ENCODE measurements at places on chromosomes 5 and 9.

DNA sequence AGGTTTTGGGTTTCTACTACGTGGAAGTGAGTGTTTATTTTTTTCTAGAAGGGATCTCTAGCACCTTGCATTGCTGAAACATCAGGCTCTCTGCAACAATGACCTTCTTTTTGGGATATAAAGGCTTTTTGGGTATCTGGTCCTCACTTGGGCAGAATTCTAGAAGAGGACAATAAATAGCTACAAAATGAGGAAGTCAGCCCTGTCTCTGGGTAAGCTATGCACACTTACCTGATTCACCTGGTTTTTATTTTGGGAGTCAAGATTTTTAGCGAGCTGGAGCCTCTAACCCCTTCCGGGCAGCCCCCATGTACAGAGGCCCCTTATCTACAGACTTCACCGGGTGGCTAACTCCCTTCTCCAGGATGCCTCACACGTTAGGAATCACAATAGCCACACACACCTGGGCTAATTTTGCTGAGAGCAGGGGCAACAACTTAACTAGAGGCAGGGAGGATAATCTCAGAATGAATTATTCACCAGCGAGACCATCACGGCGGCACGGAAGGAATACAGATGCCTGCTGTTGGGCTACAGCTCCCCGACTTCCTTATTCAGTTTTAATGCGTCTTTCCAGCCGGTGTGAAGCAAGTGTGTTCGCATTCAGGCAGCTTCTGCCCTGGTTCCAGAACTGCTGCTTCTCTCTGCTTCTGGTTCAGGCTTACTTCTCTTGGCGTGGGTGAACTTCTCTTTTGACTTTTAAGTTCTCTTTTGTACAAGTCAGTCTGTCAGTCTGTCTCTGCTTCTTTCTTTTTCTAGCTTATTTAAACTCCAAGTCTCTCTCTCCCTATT, 341.0 kb upstream of the PANK3 start:
- no peak for DNase-seq

GRCh38 chr5:175246242-175246888, 197.6 kb downstream of the DRD1 start:
- DNase-seq, result no peak

- no peak for DNase-seq
These were observed 20.1 kb upstream of the FAT2 start for GRCh38 chr5:151611127-151611775.

DNA sequence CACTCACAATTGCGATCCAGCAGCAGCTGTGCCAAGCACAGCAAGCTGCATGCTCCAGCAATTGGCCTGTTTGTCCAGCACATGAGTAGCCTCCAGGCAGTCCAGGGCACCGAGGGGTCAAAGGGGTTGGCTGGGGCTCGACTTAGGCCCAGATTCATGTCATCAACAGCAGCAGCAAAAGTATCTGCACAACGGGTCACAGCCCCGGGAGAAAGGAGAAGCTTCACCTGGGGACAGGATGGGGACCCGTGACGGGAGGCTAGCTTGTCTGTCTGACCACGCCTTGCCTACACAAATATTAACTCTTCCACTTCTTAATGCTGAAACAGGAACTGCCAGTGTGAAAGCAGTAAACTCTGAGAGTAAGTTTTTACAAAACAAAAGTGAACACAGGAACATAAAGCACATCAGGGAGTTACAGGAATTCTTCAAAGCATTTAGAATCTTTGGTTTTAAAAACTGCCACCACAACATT, 191.2 kb downstream of the PIK3R1 start:
- DNase-seq, result no peak

- DNase-seq, result no peak
These were observed at the start of gene ZDHHC11 for GRCh38 chr5:850511-851006. Gene ZDHHC11 (minus strand): TSS chr5:850986. CDS start chr5:850602, 384 bp downstream.

GRCh38 chr5:134525683-134526482, 413 bp downstream of the JADE2 start:
- peak; percentile 77 for DNase-seq

DNA sequence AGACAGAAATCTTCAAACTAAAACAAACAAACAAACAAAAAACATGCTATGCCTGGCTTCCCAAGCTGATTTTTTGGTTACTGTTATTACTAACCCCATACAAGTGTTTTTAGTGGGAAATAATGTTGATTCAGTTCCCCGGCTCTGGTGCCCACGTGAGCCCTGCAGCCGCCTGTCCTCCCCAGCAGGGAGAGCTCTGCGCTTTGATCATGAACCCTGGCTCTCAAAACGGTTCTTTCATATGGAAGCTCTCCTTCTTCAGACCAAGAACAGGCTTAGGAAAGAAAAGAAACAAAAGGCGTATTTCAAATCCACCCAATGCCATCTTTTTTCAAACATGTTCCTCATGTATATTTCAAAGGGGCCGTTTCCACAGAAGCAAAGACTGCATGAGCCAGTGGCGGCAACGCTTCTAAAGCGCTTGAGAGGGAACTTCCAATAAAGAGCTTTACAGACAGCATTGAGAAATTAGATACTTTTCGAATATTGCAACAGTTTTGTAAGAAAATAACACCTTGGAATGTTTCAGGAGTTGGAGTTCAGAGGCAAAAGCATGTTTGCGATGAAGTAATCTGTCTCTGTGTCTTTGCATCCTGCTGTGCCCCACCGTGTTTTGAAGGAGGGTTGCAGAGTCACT, 74.8 kb downstream of the ICE1 start:
- DNase-seq, result peak; percentile 63

- DNase-seq, result no peak
These were observed 60.2 kb upstream of the SLC2A8 start for GRCh38 chr9:127336506-127337352.

- peak; percentile 37 for DNase-seq
These were observed 5.5 kb downstream of the NR2F1 start for GRCh38 chr5:93588352-93589151.

- DNase-seq, result no peak
These were observed 42.8 kb downstream of the RAPGEF1 start for GRCh38 chr9:131697097-131697496.

DNA sequence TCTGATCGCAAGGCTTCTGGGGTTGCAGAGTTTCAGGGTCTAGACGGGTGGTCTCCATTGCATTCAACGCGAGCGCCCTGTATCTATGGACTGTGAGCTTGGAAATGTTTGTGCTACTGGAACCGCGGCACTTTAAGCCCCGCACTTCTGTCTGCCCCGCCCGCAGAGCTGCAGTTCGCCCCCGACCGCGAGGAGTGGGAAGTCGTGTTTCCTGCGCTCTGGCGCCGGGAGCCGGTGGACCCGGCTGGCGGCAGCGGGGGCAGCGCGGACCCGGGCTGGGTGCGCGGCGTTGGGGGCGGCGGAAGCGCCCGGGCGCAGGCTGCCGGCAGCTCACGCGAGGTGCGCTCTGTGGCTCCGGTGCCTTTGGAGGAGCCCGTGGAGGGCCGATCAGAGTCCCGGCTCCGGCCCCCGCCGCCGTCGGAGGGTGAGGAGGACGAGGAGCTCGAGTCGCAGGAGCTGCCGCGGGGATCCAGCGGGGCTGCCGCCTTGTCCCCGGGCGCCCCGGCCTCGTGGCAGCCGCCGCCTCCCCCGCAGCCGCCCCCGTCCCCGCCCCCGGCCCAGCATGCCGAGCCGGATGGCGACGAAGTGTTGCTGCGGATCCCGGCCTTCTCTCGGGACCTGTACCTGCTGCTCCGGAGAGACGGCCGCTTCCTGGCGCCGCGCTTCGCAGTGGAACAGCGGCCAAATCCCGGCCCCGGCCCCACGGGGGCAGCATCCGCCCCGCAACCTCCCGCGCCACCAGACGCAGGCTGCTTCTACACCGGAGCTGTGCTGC, 1.0 kb downstream of the ADAMTS19 start:
- peak; percentile 47 for DNase-seq

DNA sequence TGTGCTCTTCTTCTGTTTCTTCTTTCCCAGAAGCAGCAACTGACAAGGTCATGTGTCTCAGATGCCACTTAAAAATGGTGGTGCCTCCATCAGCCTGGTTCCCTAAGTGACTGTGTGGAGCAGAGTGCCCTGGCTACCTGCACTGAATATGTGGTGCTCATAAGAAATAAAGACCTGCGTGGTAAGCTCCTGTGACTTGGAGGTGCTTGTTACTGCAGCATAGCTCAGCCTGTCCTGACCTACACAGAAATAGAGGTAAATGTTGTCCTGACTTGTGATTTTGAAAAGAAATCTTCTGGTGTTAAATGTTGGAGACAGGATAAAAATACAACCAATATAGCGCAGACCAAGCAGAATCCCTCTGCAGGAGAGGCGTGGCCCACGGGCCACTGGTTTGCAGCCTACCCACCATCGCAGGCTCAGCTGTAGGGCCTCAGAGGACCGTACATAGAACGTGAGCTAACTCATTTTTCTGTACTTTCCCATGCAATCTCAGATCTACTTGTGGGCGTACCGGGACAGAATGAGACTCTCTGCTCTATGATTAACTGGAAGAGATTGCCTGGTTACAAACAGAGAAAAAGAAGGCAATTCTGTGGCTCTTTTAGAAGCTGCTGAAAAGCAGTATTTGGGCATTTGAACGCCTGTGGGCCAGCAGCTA, 79.4 kb upstream of the UNC5A start:
- DNase-seq, result no peak

DNA sequence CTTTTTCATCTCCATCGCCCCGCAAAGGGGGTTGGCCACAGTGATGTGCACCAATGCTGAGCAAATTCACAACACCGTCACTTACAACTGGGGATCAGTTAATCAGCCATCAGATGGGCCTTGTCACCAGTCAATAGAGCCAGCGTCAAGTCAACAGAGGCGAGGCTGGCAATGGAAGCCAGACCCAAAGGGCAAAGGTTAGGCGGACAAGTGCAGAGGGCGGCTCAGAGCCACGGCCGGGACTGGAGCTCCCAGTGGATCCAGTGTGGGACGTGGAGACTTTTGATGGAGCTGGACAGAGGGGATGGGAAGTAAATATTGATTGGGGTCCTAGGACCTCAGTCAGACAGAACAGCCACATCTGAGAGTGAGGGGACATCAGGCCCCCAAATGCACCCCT, 45.7 kb downstream of the DUSP1 start:
- DNase-seq, result no peak

- DNase-seq, result no peak
These were observed 6.5 kb downstream of the STKLD1 start for GRCh38 chr9:133382507-133383141.

GRCh38 chr5:50663636-50664035, 2.8 kb upstream of the PARP8 start:
- DNase-seq, result no peak

GRCh38 chr9:92297611-92298010, 4.1 kb upstream of the IARS1 start:
- DNase-seq, result no peak

DNA sequence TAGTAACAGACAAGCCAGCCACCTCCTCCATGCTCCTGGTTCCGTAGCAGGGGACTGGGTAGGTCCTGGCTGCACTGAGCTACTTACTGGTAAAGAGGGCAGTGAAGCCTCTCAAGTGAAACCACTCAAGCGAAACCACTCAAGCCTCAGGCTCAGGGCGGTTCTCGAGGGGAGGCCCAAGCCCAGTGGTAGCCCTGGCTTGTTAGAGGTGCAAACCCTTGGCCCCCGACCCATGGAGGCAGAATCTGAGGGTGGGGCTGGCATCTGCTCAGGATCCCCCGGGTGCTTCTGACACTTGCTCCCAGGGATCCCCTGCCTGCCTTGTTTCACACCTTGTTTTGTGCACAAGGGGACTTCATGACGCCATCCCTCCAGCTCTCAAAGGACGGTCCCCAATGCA, 76.5 kb upstream of the OLFM1 start:
- no peak for DNase-seq

- no peak for DNase-seq
These were observed 10.3 kb downstream of the C6 start for GRCh38 chr5:41203033-41203432.

- no peak for DNase-seq
These were observed 65.0 kb upstream of the SUB1 start for GRCh38 chr5:32520356-32520755.

DNA sequence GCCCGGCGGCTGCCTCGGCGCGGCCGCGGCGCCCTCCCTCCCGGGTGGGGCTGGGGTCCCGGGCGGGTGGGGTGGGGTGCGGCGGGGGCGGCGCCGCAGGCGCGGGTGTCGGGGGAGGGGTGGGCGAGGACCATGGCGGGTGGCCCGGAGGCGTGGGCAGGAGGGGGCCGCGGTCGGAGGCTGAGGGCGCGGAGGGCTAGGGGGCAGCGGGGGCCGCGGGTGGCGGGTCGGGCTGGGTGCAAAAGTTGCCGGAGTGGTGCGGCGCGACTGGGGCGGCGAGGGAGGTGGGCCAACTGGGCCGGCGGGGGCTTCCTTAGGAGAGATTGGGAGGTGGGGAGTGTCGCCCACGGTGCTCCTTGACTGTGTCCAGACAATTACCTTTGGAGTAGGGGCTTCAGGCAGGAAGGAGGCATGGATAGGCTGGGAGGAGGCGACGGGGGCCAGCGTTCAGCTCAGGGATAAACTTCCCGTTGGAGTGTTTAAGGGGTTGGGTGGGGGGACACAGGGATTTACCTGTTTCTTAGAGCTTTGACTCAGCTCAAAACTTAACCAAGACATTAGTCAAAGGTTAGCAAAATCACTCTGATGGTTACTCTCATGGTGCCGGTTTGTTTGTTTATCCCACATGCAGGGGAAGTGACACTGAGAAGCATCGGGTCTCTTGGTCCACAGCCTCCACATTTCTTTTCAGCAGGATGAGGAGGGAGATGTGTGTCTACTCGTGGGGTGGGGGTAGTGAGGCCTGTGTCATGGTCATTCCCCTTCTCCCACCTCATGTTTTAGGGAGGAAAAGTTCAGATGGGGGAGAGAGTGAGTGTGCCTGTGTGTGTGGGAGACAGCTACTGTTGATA, 859 bp downstream of the CSNK1G3 start:
- peak; percentile 23 for DNase-seq

DNA sequence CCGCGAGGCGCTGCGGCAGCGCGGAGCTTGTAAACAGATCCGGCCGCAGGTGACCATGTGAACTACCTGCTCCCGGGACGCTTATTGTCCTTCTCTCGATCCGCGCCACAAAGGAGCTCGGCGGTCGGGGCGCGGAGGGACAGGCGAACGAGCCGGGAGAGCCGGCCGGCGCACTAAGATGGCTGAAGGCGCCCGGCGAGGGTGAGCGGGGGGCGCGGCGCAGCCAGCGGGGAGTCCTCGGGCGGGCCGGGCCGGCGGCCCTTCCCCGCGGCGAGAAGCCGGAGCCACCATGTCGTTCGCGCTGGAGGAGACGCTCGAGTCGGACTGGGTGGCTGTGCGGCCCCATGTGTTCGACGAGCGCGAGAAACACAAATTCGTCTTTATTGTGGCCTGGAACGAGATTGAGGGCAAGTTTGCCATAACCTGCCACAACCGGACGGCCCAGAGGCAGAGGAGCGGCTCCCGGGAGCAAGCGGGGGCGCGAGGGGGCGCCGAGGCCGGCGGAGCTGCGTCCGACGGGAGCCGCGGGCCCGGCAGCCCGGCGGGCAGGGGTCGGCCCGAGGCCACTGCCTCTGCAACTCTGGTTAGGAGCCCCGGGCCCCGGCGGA, 535 bp downstream of the JMY start:
- peak; percentile 26 for DNase-seq
